ENCODE measurements at places on chromosomes 12 and 14. TPM values are rescaled to one million over a fixed set of nuclear protein-coding genes. Genes with fewer than 3 reads are reported as not detected.

Gene KCNA5
- total RNA-seq, result not detected

Gene TAC3
- total RNA-seq, result 0.74 TPM

Gene PHLDA1
- 169 TPM for total RNA-seq

Gene KRT6C
- total RNA-seq, result not detected

Measured in glutamatergic neuron (in vitro differentiated cells).